ENCODE measurements at places on chromosomes 16 and 17.

DNA sequence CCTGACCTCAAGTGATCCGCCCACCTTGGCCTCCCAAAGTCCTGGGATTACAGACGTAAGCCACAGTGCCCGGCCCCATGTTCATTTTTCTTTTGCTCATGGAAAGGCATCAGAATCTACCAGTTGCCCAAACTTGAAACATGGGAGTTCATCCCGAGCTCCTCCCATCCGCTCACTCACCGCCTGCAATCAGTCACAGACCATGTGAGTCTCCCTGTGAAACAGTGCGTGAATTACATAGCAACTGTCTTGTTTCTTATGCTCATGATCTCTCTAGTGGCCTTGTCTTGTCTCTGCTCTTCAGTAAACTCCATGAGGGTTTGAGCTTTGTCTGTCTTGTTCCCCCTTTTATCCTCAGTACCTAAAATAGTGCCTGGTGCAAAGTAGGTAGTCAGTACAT lies 52.1 kb upstream of the TNRC6A start:
- no peak for DNase-seq

- DNase-seq, result peak; percentile 20
Measured at GRCh38 chr17:61492759-61493526, 40.7 kb downstream of the TBX4 start.

DNA sequence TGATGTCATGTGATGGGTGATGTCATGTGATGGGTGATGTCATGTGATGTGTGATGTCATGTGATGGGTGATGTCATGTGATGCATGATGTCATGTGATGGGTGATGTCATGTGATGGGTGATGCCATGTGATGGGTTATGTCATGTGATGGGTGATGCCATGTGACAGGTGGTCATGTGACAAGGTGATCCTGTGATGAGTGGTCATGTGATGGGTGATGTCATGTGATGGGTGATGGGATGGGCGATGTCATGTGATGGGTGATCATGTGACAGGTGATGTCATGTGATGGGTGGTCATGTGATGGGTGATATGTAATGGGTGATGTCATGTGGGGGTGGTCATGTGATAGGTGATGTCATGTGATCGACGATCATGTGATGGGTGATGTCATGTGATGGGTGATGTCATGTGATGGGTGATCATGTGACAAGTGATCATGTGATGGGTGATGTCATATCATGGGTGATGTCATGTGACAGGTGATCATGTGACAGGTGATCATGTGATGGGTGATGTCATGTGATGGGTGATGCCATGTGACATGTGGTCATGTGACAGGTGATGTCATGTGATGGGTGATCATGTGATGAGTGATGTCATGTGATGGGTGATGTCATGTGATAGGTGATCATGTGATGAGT lies 17.2 kb downstream of the CD300LB start:
- DNase-seq, result no peak

DNA sequence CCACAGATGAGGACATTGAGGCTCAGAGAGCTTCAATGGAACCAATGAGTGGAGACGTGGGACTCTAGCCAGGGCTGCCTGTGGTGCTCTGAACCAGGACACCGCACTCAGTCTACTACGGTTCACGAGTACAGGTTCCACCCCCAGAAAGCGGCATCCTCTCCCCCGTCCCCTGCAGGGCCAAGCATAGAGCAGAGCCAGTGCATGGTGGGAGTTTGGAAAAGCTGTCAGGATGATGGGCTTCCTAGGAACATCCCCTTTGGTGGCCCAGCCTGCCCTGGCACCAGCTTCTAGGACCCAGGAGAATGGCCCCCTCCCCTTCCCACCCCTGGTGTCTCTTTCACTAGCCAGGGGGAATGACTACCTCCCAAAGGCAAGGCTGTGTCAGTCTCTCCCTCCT lies 8.4 kb downstream of the ZNF319 start:
- DNase-seq, result no peak

DNA sequence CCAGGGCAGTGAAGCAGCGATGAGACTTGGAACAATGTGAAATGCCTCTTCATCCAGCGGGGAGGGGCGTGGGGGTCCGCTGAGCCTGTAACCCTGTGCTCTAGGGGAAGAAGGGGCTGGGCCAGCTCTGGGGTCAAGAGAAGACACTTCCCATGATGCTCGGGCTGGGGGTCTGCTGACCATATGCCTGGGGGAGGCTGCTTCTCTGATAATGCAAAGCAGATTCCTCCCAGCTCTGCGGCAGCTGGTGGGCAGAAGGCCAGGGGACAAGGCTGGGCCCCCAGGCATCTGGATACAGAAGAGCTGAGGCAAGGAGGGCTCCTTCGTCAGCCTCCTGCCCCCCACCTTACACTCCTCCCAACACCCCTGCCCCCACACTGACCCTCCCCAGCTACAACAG lies 24.7 kb downstream of the NGFR start:
- no peak for DNase-seq

GRCh38 chr17:17603178-17603894 lies 11.8 kb upstream of the PEMT start:
- no peak for DNase-seq

DNA sequence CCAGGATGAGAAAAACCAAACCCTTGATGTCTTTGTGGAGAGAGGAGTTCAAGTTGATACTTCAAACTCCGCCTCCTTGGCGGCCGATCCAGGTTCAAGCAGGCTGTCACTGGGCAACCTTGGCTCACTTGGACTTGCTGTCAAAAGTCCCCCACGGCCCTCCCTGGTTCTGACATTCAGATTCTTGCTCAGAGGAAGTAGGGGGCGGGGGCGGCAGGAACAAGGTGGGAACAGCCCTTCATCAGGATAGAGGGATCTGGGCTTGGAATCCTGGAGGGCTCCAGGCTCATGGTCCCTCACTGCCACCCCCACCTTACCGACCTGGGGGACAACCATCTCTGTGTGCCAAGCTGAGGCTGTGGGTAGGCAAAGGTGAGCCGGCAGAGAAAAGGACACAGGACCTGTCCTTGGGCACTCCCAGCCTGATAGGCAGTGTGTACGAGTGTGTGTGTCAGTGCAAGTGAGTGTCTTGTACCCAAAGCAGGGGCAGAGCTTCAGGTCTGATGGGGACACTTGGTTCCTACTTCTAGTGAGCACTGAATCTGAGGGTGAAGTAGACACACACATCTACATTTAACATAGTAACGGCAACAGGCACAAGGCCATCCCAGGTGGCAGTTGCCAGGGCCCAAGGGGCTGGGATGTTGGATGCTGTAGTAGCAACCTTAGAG lies 6.6 kb upstream of the TSPOAP1 start:
- no peak for DNase-seq

DNA sequence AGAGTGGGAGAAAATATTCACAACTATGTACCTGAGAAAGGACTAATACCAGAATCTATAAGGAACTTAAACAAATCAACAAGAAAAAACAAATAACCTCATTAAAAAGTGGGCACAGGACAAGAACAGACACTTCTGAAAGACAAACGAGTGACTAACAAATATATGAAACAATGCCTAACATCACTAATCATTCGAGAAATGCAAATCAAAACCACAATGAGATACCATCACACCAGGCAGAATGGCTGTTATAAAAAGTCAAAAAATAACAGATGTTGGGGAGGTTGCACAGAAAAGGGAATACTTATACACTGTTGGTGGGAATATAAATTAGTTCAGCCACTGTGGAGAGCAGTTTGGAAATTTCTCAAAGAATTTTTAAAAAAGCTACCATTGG lies 83.5 kb upstream of the WSCD1 start:
- DNase-seq, result no peak

GRCh38 chr17:55496094-55496881 lies 15.0 kb downstream of the SMIM36 start:
- no peak for DNase-seq

GRCh38 chr16:84454611-84455010 lies 49.8 kb downstream of the MEAK7 start:
- DNase-seq, result no peak

DNA sequence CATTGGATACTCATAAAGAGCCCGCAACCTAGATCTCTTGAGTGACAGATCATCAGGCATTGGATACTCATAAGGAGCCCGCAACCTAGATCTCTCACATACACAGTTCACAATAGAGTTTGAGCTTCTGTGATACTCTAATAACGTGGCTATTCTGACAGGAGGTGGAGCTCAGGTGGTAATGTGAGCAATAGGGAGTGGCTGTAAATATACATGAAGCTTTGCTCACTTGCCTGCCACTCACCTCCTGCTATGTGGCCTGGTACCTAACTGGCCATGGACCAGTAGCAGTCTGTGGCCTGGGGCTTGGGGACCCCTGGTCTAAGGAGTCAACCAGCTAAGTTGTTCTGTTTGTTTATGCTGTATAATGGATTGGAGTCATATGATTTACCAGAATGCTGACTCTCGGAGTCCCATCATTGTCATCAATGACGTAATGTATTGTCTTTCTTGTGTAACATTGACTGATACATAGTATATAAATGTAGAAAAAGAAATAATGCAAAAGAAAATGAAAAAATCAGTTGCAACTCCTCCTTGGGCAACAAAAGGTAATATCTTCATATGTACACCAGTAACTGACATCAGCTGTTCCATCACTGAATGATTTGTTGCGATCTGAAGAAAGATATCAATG lies 17.5 kb downstream of the ABCA9 start:
- no peak for DNase-seq

- no peak for DNase-seq
Measured at GRCh38 chr17:56096026-56096810, 57.1 kb upstream of the ANKFN1 start.

DNA sequence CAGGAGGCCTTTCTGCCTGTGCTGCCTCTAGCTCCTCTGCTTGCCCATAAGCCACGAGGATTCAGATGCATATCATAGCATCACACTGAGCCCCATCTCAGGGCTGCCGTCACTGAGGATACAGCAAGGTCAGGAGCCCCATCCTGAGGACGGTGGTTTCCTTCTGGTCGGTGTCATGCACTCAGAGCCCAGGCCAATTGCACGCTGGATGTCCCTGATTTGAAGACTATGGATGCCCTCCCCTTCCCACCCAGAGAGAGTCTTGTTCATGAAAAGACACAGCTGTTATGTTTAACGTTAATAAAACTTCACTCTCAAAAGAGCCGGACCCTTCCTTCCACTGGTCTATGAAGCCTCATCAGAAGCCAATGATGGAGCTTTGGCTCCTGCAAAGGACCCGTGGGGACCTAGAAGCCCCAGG lies 19.9 kb downstream of the COTL1 start:
- DNase-seq, result no peak

DNA sequence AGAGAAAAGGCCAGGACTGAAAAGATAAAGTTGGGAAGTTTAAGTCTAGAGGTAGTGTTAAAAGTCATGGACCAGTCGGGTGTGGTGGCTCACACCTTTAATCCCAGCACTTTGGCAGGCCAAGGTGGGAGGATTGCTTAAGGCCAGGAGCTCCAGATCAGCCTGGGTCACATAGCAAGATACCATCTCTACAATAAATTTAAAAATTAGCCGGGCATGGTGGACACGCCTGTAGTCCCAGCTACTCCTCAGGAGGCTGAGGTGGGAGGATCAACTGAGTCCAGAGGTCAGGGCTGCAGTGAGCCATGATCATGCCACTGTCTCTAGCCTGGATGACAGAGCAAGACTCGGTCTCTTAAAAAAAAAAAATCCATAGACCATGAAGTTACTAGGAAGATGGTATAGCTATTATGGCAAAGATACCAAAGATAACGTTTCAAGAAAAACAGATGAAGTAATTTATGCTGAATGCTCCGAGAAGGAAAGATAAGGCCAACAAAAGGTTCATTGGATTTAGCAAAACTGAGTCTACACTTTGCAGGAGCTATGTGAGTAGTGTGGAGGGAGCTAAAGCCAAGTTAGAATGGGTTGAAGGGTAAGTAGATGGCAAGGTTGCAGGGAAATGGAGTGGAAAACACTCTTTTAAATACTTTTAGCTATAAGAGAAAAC lies 11.7 kb downstream of the TRIM37 start:
- no peak for DNase-seq

- no peak for DNase-seq
Measured at GRCh38 chr16:10655415-10655977, 39.2 kb downstream of the TEKT5 start.

- DNase-seq, result no peak
Measured at GRCh38 chr16:16909126-16909525, 530.2 kb downstream of the NPIPA7 start.

- DNase-seq, result no peak
Measured at GRCh38 chr17:77363821-77364361, 223.1 kb downstream of the SEC14L1 start.

DNA sequence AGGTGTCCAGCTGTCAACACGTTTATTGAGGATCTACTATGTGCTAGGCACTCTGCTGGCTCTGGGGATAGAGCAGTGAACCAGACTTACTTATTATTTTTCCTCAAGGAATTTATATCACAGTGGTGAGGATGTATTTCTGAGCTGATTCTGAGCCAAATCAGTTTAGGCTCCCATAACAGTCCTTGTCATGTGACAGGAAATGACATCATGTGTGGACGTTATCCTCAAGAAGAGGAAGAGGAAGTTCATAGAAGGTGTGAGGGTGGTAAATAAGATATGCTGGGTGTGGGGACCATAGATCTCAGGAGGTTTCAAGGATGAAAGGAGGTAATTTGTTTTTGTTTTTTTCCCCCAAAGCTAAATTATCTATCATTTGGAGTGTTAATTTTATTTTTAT lies 873.5 kb upstream of the EEF2KMT start:
- DNase-seq, result no peak

DNA sequence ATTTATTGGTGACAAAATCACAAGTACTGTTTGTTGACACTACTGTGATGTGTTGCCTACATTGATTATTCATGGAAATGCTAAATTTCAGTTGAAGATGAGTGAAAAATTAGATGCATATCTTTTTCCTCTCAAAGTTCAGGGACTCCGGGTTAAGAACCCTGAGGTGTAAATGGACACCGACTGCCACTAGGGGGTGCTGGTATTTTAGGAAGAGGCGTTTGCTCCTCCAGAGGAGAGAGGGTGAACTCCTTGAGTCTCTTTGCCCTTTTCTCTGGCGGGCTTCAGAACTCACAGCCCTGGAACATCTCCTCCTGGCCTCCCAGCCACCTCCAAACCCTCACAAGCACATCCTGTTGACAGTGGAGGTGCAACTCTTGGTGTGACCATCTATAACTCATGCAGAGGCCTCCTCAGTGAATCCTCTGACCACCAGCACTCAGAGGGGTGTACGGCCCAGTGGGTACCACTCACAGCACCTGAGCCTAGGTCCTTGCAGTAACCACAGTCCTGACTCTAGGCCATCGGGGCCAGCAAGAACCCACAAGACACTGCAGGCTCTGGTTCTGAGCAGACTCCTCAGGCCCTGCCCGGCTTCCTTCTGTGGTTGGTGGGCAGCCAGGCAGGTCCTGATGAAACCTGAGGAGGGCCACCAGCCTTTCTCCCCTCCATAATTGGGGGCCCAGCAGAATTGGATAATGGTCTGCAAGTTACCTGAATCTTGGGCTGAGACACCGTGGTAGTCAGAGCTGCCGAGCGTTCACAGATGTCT lies 26.2 kb upstream of the PIK3R5 start:
- DNase-seq, result peak; percentile 34

Data from SW480 (cell line).